ENCODE measurements at places on chromosomes 12 and 14.

DNA sequence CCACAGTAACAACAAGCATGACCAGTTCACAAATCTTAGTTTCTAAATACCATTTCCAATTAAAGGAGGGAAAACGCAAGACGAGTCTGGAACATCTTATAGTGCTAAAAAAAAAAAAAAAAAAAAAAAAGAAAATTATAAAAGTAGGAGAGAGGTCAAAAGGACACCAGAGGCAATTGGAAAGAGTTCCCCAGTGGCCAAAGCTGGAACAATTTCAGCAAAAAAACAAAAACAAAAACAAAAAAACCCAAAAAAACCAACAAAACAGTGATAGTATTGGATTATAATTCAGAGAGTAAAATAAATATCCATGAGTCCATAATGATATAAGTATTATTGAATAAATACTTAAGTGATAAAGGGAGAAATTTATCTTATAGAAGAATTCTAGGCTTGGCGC is 10.3 kb upstream of the NAP1L1 start:
- DNase-seq: no peak

- no peak for DNase-seq
These were observed 13.5 kb downstream of the CPSF2 start for GRCh38 chr14:92135269-92135668.

DNA sequence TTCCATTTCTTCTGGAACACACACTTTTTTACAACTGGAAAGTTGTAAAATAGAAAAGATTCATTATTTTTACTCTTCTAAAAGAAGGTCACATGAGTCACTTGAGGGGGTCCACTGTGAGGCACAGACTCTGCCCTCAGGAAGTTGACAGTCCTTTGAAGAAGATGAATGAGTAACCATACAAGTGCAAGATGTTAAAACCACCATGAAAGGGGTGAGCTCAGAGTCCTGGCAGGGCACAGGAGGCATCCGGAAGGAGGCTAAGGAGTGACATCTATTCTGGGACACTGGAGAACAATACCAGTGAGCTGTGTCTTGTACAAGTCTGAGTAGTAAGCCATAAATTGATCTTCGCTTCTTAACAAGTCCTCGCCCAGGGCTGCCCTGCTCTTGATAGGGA is 126.0 kb upstream of the FRMD6 start:
- no peak for DNase-seq

DNA sequence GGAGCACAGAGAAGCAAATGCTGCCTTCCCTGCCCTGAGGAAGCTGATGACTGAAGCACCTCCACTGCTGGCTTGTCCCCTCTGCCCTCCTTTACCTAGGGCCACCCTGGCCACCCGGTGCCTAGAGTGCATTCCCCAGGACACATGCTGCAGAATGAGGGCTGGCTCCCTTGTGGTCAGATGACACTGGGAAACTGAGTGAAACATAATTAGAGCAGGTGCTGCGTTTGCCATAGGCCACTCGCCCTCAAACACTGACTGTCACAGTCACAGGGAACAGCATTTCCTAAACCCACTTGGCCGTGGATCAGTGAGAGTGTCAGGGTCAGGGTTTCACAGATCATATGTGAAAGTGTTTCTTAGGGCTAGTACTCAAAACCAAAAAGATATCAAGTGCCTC is 16.0 kb downstream of the TCHP start:
- no peak for DNase-seq

GRCh38 chr14:30603402-30603801 is 18.7 kb upstream of the SCFD1 start:
- no peak for DNase-seq

DNA sequence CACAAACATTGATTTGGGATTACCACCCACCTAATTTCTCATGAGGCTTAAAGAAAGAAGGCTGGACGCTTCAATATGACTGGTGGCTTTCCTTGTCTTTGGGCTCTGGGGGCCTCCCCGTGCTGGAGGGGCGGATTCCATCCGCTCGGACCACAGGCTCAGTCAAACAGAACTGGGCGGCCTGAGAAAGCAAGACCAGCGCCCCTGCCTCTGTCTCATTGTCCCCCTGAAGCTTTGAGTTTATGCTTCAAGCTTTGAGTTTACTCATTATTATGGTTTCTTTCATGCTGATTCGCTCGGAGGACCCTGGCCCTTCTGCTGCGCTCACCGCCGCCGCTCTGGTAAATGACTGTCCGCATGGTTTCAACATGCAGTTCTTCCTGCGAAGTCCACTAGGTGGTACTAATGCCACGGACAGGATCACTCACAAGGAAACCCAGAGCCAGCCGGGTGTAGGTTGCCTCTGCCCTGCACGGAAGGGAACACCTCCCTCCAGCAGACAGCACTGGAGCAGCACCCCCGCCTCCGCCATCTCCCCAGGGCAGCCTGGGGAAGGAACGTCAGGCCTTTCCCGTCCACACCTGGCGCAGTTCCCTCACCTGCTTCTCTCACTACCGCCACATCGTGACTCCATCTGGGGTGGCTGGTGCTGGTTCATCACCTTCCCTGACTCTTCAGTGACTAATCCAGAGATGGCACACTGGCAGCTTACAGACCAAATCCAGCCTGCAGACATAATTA is 13.2 kb upstream of the TIGAR start:
- DNase-seq: peak; percentile 72

GRCh38 chr12:62598846-62599245 is 132.2 kb downstream of the MON2 start:
- DNase-seq: no peak

GRCh38 chr12:19121449-19122018 is 8.0 kb upstream of the PLEKHA5 start:
- no peak for DNase-seq

DNA sequence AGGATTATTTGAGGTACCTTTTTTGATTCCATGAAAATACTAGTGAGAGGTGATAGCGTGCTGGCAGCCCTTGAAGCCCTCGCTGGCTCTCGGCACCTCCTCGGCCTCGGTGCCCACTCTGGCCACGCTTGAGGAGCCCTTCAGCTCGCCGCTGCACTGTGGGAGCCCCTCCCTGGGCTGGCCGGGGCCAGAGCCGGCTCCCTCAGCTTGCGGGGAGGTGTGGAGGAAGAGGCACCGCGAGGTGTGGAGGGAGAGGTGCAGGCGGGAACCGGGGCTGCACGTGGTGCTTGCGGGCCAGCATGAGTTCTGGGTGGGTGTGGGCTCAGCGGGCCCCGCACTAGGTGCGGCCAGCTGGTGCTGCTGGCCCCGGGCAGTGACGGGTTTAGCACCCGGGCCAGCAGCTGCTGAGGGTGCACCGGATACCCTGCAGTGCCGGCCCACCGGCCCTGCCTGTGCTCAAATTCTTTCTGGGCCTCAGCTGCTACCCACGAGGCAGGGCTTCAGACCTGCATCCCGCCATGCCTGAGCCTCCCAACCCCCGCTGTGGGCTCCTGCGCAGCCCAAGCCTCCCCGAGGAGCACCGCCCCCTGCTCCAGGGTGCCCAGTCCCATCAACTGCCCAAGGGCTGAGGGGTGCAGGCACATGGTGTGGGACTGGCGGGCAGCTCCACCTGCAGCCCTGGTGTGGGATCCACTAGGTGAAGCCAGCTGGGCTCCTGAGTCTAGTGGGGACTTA is 7.4 kb downstream of the MOK start:
- DNase-seq: no peak

DNA sequence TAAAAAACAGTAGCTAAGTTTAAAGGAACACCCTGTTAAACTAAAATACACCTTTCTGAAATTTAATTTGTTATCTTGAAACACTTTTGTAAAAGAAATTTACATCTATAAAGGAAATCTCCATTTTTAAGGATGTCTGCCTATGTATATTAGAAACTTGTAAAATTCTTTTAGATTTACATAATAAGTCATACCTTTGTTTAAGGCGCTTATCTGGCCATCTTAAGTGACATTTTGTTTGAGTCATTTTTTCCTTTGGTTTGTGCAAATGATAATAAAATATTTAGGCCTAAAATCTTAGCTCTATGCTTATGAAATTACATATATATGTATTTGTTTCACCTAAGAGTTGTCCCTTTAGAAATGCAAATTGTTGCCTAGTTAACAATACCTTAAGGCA is 1193.4 kb downstream of the FSCB start:
- no peak for DNase-seq

DNA sequence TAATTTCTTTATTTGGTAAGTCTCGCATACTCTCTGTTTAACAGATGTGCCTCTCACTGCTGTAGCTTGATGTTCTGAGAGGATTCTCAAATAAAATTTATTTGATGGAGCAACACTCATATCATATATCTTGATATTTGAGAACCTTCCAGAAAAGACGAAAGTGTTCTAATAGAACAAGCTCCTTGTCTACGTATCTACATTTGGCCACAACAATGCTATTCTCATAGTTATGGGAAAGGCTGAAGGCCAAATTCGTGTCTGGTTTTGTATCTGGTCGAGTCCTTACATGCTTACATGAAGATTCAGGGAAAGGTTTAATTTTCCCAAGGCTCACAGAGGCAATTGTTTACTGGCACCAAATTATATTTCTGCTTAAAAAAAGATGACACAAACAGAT is 186.7 kb upstream of the SLC38A2 start:
- DNase-seq: no peak

DNA sequence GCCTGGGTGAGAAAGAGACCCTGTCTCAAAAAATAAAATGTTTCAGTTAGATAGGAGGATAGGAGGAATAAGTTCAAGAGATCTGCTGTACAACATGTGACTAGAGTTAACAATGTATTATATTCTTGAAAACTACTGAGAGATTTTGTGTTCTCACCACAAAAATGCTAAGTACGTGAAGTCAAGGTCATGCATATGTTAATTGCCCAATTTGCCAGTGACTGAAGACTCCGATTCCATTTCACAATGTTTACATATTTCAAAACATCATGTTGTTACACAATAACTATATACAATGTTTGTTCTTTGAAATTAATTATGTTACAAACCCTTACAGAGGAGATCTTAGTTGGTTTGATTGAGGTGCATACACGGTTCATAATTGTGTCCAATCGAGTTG is 52.1 kb downstream of the SLC15A4 start:
- no peak for DNase-seq

GRCh38 chr14:28756884-28757570 is 9.6 kb upstream of the FOXG1 start:
- DNase-seq: no peak

DNA sequence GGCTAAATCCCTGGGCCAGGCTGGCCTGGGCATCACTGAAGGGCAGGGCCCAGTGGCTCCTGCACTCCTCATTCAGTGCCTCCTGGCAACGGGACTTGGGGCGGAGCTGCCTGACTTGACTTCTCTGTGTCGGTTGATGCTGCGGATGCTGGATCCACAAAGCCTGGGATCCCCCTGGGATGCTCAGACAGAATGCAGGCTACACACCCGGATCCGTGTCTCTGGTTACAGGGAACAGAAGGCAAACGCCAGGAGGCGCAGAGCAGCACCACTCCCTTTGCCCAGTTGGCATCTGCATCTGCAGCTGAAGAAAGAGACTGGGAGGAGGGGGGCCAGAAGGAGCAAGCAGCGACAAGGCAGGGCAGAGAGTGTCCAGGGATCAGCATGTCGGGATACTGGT is 154.5 kb upstream of the FKBP4 start:
- DNase-seq: no peak

Data from progenitor cell of endocrine pancreas (in vitro differentiated cells).